ENCODE measurements at places on chromosomes 1 and 21.

DNA sequence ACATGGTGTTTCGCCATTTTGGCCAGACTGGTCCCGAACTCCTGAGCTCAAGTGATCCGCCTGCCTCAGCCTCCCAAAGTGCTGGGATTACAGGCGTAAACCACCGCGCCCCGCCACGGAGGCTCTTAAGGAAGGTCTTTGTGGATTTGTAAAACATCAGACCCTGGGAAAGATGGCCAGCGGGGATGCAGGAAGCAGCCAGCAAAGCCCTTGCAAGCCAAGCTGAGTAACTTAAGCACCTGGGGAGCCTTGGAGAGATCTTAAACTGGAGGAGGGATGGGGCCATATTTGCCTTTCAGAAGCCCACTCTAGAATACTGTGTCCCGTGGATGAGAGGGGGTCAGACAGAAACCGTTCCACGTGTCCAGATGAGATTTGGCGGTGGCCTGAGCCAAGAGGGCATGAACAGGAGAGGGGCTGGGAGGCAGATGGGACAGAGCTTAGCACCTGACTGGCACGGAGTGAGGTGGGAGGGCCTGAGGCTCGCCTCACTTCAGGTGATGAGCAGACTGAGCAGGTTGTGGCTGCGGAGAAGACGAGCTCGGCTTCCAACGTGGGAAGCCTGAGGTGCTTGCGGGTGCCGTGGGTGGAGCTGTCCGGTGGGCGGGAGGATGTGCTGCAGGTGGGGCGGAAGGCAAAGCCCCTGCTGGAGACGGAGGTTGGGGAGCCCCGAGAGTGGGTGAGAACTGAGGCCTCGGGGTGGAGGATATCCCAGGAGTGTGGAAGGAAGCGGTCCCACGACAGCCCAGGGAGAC lies 11.7 kb downstream of the C1orf216 start:
- no peak for DNase-seq

GRCh38 chr1:68703921-68704354 lies 207.1 kb upstream of the DEPDC1 start:
- no peak for DNase-seq

GRCh38 chr1:23449958-23450357 lies 25.4 kb upstream of the TCEA3 start:
- DNase-seq: no peak

- no peak for DNase-seq
Observed at GRCh38 chr1:54853793-54854370, 33.1 kb downstream of the DHCR24 start.

DNA sequence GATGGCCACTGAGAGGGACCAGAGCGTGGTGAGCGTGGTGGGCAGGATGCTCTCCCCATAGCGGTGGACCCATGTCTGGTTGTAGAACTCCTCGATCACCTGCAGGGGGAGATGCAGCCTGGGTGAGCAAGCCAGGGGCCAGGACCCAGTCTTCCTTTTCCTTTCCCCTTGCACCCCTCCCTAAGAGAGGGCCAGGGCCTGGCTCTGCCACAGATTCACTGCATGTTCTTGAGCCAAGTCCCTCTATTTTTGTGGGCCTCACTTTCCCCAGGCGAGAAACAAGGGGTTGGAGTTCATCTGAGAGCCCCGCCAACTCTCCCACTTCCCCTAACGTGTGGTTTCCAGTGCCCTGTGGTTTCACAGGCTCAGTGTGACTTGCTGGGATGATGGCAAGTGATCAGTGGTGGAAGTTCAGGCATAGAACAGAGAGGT lies 27.5 kb downstream of the SLC2A1 start:
- no peak for DNase-seq

GRCh38 chr1:243287652-243288051 lies 31.8 kb downstream of the SDCCAG8 start:
- DNase-seq: no peak

GRCh38 chr1:197249324-197249723 lies 18.7 kb upstream of the CRB1 start:
- DNase-seq: no peak

- no peak for DNase-seq
Observed at GRCh38 chr1:89606227-89606980, 26.5 kb upstream of the LRRC8C start.

DNA sequence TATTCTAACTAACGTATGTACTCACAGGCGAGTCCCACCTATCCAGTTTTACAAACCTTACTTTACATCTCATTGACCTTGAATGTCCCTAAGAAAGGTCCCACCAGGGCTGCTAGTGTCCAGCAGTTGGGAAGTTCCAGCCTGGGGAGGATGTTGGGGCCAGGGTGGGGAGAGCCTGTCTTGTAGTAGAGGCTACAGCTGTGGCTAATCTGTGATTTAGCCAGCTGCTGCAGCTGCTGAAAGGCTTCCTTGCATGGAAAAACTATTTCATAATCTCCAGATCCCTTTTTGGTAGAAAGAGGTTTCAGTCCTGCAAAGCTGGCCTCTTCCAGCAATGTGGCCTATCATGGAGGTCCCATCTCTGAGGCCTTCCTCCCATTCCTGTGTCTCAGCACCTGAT lies 23.1 kb downstream of the TNN start:
- DNase-seq: no peak

DNA sequence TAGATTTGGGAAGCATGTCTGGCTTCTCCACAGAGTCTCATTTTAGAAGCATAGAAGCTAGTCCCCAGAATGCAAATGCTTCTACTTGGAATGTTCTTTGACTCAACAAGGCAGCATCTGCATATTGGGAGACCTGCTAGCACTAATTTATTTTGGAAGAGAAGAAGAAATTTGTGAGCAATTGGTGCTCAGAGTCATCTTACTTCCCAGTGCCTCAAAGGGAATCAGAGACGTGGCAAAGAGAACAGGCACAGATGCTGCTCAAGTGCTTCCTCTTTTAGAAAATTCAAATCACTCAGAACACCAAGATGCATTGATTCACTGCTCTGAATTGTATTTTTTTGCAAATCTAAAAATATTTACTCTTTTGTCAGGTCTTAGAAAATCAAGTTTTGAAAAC lies 255.7 kb downstream of the BRINP2 start:
- DNase-seq: no peak

GRCh38 chr1:210681158-210681557 lies 352.5 kb downstream of the HHAT start:
- no peak for DNase-seq

DNA sequence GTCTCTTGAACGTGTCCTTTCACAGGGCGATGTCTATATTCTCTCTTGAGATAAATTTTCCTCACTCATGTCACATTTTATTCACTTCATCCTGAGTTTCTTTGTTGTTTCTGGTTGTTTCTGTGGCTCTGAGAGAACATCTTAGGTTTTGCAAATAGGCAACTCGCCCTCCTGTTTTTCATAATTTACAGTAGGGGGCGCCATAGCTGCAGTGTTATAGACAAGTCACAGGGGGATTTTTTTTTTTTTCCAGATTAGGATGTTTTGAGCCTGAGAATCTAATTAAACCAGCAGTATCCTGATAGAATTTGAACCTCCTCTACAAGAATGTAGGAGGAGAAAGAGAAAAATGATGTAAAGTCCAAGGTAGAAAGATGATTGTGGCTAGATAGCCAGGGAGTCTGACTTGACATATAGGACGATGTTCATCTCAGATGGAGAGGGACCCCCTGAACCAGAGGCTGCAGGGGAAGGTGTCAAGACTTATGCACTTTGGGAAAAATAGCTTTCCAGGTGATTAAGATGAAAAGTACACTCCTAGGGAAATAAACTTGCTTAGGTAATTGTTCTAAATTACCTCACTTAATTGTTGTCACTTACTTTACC lies 76.3 kb downstream of the ZP4 start:
- no peak for DNase-seq

DNA sequence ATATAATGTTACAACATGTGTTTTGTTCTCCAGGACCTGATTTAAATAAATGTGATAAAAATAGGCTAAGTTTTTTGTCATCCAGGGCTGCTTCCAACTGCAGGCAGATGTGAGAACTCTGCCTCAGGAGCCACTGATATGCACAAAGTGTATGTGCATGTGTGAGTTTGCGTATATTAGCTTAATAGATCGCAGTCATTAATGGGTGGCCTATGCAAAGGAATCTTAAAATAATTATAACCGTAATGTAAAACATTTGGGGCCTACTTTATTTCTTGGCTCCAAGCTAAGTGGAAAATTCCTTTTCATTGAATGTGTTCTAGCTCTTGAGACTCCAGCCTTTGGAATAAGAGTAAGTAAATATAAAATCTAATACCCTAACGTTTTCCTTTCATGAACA lies 16.8 kb downstream of the DHX9 start:
- DNase-seq: no peak

GRCh38 chr21:45284456-45284741 lies 3.3 kb downstream of the POFUT2 start:
- no peak for DNase-seq

- DNase-seq: no peak
Observed at GRCh38 chr1:8244304-8244703, 73.6 kb upstream of the SLC45A1 start.

GRCh38 chr1:174746024-174746808 lies 253.5 kb upstream of the CACYBP start:
- DNase-seq: no peak

GRCh38 chr1:10681296-10682107 lies 114.9 kb downstream of the CASZ1 start:
- DNase-seq: no peak

- DNase-seq: no peak
Observed at GRCh38 chr1:63405021-63405420, 37.6 kb downstream of the ALG6 start.

GRCh38 chr1:208985231-208985630 lies 598.3 kb upstream of the CAMK1G start:
- no peak for DNase-seq

- DNase-seq: no peak
Observed at GRCh38 chr1:204673209-204673608, 12.3 kb downstream of the LRRN2 start.

GRCh38 chr1:210222340-210223006 lies 10.1 kb upstream of the SERTAD4 start:
- no peak for DNase-seq

- no peak for DNase-seq
Observed at GRCh38 chr1:205373022-205373797, 16.5 kb upstream of the KLHDC8A start.

DNA sequence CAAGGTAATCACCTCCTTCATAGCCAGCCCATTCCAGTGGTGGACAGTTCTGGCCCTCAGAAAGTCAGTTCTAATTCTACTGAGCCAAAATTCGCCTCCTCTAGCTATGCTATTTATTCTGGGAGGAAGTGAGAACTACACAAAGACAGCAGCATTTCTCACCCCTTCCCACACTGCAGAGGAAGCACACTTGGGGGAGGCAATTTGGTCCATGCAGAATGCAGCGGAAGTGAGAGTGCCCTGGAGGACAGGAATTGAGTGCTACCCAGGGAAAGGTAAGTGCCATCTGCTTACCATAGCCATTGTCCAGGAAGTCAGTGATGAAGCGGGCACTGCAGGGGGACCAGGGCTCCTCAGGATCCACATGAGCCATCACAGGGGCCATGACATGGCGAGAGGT lies 3.7 kb downstream of the ADAMTS4 start:
- DNase-seq: no peak

DNA sequence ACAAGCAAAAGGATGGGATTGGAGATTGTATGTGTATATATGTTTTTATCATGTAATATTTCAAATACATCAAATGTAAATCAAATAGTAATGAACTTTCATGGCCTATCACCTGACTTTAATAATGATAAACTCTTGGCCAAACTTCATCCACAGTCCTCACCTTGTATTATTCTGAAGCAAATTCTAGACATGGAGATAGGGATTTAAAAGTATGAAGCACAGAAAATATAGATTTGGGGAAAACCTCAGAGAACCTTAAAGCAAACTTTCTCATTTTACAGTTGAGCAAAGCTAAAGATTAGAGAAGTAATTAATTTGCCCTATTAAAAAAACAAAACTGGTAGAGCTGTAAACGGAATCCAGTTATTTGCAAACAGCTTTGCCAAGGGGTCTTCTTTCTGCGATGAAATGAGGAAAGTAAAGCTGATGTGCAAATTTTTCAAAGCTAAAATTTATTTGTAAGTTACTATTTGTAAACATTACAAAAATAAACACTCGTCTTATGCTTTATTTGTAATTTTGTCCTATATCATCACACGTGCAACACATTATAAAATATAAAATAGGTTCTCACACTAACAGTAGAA lies 19.9 kb upstream of the KIF14 start:
- no peak for DNase-seq

GRCh38 chr1:5637171-5637570 lies 355.1 kb downstream of the NPHP4 start:
- peak; percentile 18 for DNase-seq

DNA sequence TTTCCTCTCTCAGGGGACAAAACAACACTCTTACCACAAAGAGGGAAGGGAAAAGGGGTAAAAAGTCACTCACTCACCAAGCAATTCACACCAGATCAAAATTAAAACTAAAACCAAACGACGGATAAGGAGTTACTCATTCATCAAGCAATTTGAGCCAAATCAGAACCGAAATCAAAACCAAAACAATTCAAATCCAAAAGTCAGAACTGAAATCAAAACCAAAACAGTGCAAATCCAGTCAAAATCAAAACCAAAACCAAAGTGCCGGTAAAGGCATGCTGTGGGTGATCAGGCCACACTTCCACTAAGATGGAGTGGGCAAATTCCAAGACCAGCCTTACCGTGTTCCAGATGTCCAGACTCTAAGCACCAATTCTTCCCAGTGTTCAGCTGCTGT lies 717.9 kb downstream of the AMY1C start:
- no peak for DNase-seq

DNA sequence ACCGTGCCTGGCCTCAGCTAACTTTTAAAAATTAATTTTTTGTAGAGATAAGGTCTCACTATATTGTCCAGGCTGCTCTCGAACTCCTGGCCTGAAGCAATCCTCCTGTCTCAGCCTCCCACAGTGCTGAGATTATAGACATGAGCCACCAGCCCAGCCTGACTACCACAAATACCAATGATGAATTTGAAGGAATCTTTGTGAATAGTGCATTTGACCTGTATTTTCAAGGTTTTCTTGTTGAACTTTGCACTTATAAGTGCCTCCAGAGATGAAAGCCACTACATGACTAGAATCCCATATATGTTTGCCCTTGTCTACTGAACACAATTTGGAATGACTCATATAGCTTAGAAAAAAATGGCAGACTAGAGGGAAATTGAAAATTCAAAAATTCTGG lies 297.3 kb downstream of the NFIA start:
- no peak for DNase-seq

- DNase-seq: no peak
Observed at GRCh38 chr21:42317341-42317741, 2.1 kb upstream of the TFF3 start.

GRCh38 chr1:4172644-4173599 lies 272.9 kb upstream of the C1orf174 start:
- DNase-seq: peak; percentile 10

DNA sequence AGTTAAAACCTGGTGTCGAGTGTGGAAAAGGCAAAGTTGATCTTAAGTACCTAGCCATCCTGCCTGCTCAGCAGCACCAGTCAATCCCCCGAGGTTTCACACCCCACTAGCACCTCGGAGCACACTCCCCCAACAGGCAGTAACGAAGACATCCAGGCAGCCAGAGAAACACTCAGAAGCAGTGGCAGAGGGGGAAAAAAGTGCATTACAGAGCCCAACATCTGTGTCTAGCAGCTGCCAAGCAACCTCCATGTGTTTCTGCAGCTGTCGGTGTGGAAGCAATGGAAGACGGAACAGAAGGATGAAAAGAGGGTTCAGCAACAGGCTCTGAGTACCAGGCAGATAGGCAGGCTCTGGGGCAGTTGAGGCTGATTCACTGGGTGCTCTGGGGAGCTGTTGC lies 73.4 kb upstream of the PROX1 start:
- no peak for DNase-seq

GRCh38 chr1:181604482-181605249 lies 121.3 kb downstream of the CACNA1E start:
- DNase-seq: no peak
